ENCODE measurements at places on chromosomes 6 and 20.

DNA sequence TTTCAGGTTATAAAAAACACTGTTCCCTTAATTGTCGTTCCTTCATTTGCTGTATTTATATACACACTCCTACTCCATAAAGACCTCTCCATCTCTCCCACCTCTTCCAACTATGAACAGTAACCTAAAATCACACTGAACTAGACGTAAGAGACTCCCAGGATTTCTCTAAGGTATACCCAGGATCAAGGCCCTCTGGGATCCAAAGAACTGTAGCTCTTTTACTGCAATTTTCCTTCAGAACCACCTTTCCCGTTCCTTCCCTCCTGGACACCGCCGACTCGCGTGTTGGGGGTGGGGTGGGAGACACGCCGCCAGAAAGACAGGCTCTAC, 680 bp downstream of the LATS1 start:
- H3K4me1 ChIP-seq = peaks cover 17% of the 10 kb centered on the region
- peaks cover 4% of the 10 kb centered on the region for H3K36me3 ChIP-seq
- DNase-seq = no peak
- H3K27me3 ChIP-seq = no peaks in the 10 kb centered on the region

- H3K27ac ChIP-seq = no peak overlapping the region
- H3K27me3 ChIP-seq = no peaks in the 10 kb centered on the region
- H3K36me3 ChIP-seq = peaks cover 40% of the 10 kb centered on the region
These were observed 72.6 kb downstream of the INSM1 start for GRCh38 chr20:20440481-20440880.

DNA sequence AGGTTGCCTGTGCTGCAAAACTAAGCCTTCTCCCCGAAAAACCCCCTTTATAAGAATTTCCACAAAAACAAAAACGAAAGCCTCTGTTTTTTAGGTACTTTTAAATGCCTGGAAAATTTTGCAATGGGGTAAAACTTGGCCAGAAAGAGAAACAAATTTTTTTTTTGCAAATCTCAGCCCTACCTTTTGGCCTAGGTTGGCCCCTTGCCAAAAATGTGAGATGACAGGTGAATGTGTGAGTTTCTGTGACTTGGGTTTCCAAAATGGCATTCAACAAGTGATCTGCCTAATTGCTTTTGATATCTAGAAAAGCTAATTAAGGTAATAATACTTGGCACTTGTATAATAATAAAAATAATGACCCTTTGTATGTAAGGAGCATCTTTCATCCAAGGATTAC, 48.4 kb downstream of the MAFB start:
- no peaks in the 10 kb centered on the region for H3K36me3 ChIP-seq
- H3K27ac ChIP-seq = no peak overlapping the region
- no peak overlapping the region for H3K4me3 ChIP-seq
- DNase-seq = no peak

DNA sequence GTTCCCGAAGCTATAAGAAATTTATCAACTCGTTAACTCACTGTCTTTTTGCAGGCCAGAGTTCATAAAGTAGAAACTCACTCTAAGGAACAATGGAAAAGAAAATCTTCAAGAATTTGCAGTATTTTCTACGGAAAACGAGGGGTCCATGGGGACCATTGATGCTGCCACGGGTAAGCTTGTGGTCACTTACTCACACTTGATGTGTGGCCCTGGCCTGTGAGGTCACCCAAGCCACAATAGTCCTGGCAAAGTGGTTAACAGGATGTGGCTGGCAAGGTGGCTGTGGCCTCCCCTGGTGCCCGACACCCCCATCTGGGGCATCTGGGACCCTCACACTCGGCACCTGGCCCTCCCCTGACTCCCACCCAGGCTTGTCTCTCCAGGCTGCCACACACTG, 123.4 kb downstream of the C6orf118 start:
- no peaks in the 10 kb centered on the region for H3K27me3 ChIP-seq
- H3K4me1 ChIP-seq = no peaks in the 10 kb centered on the region
- no peak for DNase-seq
- H3K4me3 ChIP-seq = no peak overlapping the region
- H3K27ac ChIP-seq = no peak overlapping the region

DNA sequence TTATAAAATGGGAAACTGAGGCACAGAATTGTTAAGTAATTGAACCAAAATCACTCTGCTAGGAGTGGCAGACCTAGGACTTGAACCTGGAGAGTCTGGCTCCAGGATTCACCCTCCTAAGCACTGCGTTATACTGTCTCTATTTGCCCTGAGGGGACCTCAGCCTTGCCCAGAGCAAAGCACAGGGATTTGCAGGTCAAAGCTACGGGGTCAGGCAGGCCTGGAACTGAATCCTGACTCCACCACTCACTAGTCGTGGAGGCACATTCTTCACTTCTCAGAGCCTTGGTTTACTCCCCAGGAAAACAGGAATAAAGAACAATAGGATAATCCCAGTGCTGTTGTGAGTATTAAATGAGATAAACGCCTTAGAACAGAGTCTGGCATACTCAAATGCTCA, 19.4 kb downstream of the KCNK15 start:
- no peak overlapping the region for H3K27ac ChIP-seq
- no peaks in the 10 kb centered on the region for H3K36me3 ChIP-seq
- no peaks in the 10 kb centered on the region for H3K27me3 ChIP-seq
- H3K4me3 ChIP-seq = no peak overlapping the region

DNA sequence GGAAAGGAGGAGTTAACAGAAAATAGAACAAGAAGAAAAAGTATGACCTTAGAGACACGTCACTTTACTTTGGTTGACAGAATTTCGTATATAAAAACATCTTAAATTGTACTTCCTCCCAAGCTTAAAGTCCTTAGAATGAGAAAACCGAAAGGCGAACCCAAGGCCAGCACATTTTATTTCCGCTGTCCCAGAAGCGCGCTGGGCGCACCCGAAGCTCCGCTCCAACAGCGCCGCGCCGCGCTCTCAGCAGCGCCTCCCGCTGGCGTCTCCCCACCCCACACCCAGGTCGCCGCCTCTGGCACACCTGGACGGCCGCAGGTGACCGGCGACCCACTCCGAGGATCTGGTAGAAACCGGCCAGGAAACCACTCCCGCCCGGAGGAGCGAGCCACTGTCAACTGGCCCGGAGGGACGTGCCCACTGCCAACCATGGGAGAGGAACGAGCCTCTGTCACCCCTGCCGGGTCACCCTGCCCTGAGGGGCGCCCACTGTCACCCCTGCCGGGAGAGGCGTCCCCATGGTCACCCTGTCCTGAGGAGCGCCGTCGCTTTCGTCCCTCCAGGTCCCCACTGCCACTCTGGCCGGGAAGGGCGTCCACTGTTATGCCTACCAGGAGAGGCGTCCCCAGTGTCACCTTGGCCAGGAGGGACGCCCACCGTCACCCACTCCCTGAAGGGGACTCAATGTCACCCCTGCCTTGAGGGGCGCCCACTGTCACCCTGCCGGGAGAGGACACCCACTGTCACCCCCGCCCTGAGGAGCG, 824 bp downstream of the MPC1 start:
- H3K27me3 ChIP-seq = no peaks in the 10 kb centered on the region
- peak; percentile 62 for DNase-seq
- no peaks in the 10 kb centered on the region for H3K36me3 ChIP-seq

- H3K4me1 ChIP-seq = no peaks in the 10 kb centered on the region
- DNase-seq = no peak
- H3K27ac ChIP-seq = no peak overlapping the region
These were observed 51.0 kb downstream of the KCNQ5 start for GRCh38 chr6:72672906-72673305.

DNA sequence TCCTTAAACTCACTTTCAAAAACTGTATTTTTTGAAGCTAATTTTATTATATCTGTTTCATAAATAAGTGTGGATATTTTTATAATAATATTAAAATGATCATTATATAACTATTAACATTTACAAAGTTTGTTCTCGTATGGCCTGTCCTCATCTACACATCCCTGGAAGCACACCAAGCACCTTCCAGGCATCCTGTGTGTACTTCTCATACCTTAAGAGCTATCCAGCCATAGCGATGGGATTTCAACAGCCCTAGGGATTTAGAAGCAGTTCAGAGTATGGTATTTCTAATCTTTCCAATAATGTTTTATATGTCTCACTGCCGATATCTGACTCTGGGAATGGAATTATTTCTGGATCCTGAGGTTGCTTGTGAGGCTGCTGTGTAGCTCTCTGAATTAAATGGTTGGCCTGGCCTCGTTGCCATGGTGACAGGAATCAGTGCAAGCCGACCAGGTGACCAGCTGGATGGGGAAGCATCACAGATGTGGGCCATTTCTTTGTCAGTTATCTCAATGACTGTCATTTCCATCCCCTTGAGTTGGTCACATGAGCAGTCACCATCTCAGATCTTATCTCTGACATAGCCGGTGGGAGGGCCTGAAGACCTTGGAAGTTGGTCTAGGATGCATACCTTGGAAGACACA, 265.2 kb upstream of the RIN2 start:
- H3K4me3 ChIP-seq = no peak overlapping the region
- no peaks in the 10 kb centered on the region for H3K4me1 ChIP-seq
- no peaks in the 10 kb centered on the region for H3K27me3 ChIP-seq
- no peaks in the 10 kb centered on the region for H3K36me3 ChIP-seq

DNA sequence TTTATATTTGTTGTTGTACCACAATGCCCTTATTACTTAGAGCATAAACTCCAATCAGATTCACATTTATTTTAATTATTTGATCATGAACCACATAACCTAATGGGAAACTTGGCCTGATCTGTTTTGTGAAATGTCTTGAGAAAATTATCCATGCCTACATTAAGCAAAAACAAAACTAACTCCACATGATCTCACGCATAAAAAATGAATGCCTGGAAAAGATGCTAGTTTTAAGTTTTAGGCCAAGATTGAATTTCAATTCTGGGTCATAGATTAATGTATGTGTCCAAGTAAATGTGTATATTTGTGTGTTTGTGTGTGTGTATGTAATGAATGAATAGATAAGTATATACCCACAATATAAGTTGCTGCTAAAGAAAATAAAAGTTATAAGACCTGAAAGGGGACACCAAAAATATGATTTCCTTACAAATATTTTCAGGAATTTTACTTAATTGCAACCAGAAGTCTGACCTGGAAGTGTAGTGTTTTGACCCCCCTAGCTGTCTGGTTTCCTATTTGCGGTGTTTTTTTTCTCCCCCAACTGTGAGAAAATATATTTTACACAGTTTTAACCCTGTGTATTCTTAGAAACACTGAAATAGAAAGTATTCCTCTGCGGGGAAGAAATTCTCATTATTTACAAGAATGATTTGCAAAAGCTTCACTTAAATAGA, 97.2 kb downstream of the JAG1 start:
- H3K4me1 ChIP-seq = no peaks in the 10 kb centered on the region
- no peak overlapping the region for H3K27ac ChIP-seq
- no peak overlapping the region for H3K4me3 ChIP-seq

Measured in CD14-positive monocyte (primary cell).